Stimulated activated CD4-positive, alpha-beta T cell treated with anti-CD3 and anti-CD28 coated beads, Interleukin-2, amount 100 ng/mL, for 4 hours (primary cell): ENCODE measurements at places on chromosomes 7 and 10.
A peak's percentile ranks its signal among the peaks of the same experiment; 100 is the strongest.

DNA sequence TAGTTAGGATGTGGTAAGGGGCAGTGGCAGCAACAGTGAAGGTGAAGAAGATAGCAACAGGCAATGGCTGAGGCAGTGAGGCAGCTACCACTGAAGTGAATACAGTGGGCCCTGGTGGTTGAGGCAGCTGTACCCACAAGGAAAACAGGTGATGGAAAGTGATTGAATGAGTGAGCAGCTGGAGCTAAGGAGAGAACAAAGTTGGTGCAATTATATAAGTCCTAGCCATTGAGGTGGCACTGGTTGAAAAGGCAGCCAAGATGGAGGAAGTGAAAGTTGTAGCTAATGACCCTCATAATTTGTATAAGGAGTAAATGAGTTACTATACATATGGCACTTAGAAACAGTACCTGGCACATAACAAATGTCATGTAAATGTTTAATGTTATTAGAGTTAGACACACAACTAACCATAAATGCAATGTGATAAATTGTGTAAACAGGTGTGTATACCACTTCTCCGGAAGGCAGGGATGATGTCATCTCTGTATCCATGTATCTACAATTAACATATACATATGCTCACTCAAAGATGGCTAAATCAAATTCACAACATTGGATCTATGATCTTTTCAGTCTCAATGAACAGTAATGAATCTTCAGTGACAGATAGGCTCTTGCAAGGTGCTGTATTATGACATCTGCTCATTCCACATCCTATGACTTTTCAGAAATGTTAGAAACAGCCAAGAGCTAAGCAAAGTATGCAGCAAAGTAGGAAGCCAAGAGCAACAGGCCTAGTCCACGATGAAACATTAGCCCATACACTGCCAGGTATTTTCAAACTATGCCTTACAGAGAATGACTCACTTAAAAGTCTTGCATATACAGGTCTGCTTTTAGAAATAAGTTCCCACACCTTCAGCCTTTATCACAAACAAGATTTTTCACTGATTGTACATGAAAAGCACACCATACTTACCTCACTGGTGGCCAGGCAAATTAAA is 10.7 kb downstream of the XPNPEP1 start:
- no peak for DNase-seq

- no peak for DNase-seq
Measured at GRCh38 chr7:122212754-122213153, 68.7 kb upstream of the AASS start.

GRCh38 chr10:132458071-132458585 is 61.1 kb downstream of the PWWP2B start:
- no peak for DNase-seq

- DNase-seq, result peak; percentile 15
Measured at GRCh38 chr10:1094112-1095057, 38.2 kb downstream of the WDR37 start.

DNA sequence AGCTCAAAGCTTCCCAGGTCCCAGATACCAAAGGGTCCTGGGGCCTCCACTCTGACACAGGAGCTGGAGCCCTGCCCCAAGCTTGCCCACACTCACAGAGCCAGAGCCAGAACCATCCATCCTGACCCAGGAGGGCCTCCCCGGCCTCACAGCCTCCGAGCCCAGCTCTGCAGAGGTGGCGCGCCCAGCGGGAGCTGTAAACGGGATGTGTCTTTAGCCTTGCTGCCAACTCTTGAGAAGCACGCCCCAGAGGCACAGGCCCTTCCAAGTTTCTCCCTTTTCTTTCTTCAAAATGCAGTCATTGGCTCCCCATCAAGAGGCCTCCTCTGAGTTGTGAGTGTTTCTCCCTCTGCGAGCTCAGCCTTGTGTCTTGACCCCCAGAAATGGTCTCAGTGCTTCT is 75.0 kb downstream of the PDGFA start:
- no peak for DNase-seq

DNA sequence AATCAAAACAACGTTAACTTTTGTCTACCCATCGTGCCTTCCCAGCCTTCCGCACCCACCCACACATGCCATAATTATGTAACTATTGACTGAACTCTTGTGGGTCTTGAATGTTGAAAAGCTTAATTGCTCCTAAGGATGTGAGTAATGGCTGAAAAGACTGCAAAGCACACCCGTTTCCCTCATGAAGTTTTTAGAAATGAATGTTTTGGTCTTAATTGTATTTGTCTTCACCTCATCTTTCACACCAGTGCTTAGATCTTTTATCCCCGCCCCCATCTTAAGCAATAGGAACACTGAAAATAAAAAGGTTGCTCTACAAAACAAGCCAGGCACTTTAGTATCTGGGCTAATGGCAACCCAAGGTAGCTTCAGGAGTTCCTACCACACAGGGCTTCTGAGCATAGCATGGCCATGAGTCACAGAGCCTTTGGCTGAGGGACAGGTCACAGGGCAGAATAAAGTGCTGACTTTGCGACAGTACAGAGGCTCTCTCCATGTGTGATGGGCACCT is 690.5 kb downstream of the PARD3 start:
- DNase-seq, result no peak

DNA sequence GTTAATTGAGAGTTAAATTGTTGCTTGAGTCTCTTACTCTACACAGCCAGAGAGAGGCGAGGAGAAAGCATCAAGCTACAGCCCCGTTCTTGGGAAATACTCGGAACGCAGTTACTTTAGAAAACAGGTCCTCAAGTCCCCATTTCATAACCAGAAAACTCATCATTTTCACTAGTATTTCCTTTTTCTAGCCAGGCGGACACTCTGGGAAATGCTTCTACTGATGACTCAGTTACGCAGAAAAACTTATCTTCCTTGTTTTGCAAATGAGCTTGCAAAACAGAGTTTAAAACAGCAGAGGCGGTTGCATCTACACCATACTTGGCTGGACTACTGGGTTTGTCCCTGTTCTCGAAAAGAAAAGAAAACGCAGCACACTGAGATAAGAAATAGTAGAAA is 111.4 kb upstream of the FGFR2 start:
- no peak for DNase-seq

GRCh38 chr7:80843018-80843677 is 75.7 kb downstream of the SEMA3C start:
- no peak for DNase-seq

DNA sequence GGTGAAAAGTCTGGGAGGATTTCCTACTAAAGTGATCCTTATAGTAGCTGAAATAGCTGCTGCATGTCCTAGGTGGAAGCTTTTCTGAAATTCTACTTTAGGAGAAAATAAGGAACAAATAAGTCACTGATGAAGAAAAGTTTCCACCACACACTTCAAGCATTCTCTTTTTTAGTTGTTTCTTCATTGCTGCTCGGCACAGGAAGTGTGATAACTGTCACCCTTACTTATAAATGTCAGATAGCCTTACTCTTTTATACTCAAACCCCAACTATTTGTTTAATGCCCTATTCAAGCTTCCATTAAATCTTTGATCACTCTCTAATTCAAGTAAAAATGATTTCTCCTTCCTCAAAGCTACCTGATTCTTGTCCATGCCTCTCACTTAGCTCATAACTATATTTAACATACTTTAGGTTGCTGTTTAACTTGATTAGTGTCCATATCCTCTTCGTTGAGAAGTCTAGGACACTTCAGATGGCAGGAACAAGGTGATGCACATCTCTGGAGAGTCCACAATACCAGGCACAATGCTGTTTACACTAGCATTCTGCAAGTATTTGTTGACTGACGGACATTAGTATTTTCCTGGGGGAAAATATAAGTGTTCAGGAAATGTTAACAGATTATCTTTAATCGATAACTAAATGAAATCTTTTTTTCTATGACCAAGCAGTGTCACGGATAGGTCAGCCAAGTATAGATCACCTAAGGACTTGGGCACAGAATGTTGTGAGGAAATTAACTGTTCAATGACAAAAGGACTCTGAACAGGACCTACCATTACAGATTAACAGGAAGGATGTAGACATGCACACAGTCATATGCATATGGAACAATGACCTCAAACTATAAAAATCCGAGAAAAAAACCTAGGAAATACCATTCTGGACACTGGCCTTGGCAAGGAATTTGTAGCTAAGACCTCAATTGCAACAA is 67.4 kb downstream of the ZNF438 start:
- DNase-seq, result no peak

GRCh38 chr7:81294897-81295515 is 376.2 kb upstream of the SEMA3C start:
- no peak for DNase-seq

DNA sequence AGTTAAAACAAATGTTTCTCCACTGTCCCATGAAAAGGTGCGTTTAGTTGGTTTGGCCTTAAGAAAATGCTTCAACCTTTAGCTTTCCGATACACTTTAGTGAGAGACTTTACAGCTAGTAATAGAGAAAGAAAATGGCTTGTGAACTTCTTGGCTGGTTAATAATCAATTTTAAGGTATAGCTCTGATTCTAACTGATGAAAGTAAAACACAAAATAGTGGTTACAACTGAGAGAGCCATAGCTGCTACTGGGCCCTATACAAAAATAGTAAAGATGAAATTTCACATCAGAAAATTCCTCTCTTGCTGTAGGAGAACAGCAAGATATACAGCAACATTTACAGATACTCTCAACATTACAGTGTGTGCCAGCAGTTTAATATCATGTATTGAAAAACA is 371.4 kb downstream of the PHTF2 start:
- no peak for DNase-seq

DNA sequence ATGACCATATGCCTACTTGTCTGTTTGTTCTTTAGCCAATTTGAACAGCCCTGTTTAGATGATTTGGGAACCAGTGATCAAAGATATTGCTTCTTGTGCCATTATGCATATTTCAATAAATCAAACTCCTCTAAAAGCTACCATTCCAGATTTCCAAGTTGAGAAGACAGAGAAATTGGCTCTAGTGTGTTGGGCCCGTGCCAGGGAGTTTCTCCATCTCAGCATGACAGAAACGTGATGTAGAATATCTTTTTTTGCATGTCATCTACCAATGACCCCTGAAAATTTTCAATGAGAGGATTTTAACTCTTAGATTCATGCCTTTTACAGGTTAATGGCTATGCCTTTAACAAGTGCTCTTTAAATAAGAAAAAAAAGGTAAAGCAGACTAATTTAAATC is 50.7 kb upstream of the CABCOCO1 start:
- DNase-seq, result no peak

DNA sequence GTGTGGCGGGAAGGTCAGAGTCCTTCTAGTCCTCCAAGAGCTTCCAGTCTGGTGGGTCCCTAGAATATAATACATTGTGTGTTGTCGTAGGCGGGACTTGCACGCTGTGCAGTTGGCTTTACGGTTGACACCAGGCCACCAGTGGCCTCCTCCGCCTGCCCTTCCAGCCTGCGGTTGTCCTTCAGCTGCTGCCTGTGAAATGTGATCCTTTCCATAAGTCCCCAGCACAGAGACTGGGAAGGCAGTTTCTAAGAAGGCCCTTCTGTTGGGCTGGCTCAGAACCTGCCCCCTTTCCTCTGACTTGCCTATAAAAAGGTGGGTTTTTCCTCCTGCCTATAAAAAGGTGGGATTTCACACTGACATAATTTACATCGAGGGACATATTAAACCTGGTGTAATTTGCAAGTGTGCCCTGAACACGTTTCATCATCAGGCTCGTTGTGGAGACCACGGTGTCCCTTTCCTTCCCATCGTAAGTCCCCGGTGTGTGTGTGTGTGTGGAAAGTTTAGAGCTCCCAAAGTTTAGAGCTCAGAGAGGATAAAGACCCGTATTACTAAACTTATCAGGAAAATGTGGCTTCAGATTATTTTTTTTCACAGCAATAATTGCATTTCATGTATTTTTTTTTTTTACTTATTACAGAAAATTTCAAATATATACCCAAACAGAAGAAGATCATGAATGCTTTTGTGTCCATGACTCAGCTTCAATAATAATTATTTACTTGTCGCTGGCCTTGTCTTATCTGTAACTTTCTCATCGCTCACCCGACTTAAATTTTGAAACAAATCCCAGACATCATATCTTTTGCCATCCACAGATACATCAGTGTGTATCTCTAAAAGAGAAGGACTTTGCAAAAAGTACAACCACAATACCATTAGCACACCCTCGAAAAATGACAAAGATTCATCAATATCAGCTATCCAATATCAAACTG is 45.1 kb downstream of the CUX1 start:
- DNase-seq, result no peak

GRCh38 chr10:92873029-92873428 is 24.7 kb downstream of the EXOC6 start:
- DNase-seq, result no peak

DNA sequence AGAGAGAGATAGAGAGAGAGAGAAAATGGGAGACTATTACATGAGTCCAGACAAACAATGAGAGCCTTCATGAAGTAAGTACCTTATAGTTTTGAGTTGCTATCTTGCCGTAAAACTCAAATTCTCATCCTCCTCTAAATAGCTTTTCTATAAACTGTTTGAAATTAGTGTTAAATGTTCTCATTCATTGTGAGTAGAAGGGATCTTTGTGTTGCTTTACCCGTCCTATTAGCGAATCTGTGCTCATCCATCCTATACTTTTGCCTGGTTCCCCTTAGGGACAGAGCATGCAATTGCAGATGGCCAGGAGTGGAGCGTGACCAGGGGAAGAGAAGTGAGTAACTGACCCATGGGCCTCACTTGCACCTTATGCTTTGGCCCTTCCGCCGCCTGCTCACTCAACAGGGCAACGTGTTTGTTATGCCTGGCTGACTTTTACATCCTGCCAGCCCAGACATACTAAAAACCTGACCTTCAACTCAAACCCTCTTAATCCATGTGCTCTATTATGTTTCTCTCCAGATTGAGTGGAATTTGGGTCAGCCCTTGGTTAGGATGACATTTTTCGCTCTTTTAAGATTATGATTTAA is 244.2 kb upstream of the YAE1 start:
- DNase-seq, result no peak

DNA sequence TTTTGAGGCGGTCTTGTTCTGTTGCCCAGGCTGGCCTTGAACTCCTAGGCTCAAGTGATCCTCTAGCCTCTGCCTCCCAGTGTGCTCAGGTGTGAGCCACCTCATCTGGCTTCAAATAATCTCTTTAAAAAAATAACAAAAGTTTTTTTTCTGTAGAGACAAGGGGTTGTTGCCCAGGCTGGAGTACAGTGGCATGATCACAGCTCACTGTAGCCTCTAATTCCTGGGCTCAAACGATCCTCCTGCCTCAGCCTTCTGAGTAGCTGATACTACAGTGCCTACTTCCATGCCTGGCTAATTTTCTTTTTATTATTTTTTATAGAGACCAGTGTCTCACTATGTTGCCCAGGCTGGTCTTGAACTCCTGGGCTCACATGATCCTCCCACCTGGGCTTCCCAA is 11.7 kb downstream of the FOXK1 start:
- no peak for DNase-seq

DNA sequence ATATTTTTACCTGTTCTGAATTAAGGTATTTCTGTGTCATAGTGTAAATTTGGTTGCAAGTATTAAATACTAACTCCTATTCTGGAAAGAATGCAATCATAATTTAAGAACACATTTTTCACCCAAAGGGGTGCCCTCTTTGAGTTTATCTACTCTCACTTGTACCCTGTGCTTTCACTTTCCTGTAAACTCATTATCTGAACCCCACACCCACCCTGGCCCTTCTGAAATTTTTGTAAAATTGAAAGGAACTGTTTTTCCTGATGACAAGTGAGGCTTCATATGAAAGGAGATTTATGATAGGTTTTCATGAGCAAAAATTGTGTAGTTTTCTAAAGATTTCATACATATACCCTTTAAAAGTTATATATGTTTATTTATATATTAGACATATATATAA is 134.5 kb downstream of the WNT2 start:
- no peak for DNase-seq
